ENCODE measurements at places on chromosomes 4 and X.

DNA sequence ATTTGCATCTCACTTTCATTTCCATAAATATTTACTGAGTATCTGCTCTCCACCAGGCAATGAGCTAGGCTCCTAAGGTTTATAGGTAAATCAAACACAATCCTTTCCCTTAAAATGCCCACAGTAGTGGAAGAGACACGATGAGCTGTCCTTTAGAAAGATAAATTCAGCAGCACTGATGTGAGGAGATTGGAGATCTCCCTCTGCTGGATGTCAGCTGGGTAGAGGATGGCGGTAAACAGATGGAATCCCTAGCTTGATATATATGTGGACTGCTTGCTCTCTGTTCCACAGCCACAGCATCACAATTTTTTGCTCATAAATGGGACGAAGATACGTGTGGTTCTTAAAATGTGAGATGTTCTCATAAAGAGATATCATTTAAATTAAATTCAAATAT, 216.4 kb upstream of the RASGEF1B start:
- no peak for DNase-seq

- DNase-seq: no peak
Observed at GRCh38 chr4:186104114-186104889, at the start of gene FAM149A. FAM149A (plus strand) TSS chr4:186104704.

DNA sequence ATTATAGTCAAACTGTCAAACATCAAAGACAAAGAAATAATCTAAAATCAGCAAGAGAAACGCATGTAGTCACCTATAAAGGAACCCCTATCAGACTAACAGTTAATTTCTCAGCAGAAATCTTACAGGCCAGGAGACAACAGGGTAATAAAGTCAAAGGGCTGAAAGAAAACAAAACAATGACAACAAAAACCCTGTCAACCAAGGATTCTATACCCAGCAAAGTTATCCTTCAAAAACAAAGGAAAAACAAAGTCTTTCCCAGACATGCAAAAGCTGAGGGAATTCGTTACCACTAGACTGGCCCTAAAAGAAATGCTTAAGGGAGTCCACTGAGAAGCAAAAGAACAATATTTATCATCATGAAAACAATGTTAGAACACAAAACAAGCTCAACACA, 22.1 kb downstream of the TMEM154 start:
- no peak for DNase-seq

GRCh38 chr4:178423366-178423765, 981.1 kb upstream of the AGA start:
- no peak for DNase-seq

DNA sequence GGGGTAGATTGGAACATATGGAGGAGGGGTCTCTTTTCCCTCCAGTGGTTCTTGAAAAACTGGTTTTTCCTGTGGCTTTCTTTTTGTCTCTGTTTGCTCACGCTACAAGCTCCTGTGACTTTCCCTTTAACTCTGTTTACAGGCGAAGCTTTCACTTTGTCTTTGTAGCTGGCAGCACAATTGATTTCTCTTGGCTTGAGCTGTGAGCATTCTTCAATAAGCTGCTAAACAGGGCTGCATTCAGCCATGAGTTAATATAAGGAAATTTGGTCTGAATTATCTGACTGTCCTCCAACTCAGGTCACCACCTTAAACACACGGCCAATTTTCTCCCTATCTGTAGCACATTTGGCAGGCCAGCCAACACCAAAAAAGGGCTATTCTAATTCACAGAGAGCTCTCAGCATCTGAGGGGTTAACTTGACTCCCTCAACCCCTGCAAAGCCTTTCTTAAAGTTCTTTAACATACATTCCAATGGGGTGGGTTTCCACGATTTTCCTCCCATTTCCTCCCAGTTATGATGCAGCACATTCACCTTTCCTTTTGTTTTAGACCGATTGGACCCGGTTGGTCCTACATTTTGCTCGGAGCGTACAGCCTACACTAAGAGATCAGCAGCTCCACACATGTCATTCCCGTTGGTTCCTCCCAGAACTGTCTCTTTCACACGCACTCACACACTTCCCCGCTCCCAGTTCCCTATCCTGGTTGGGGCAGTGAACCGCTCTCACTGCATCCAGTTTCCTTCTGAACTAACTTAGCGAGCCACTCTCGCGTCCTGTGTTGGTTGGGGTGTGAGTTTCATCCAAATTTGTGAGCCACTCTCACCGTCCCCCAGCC, 45.4 kb downstream of the UGT2A3 start:
- DNase-seq: no peak

DNA sequence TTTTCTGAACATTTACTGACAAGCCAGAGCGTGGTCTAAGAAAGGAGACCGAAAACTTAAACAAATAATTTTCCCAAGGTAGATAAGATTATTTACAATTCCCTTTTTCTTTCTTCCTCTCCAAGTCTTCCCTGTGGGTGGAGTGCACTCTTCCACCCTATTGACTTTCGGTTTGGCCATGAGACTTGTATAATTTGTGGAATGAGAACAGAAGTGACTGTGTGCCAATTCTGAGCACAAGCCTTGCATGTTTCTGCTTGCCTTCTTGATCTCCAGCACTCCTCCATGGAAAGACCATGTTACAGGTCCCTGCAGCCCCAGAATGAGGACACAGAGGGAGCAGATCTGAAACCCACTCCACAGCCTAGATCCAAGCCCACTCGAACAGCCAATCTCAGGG, 150.0 kb upstream of the HPGD start:
- DNase-seq: no peak

- no peak for DNase-seq
Observed at GRCh38 chr4:185552254-185552653, 16.9 kb upstream of the PDLIM3 start.

GRCh38 chr4:37981844-37982720, 21.9 kb downstream of the PTTG2 start:
- no peak for DNase-seq

- no peak for DNase-seq
Observed at GRCh38 chr4:110088670-110089069, 109.7 kb downstream of the ELOVL6 start.

DNA sequence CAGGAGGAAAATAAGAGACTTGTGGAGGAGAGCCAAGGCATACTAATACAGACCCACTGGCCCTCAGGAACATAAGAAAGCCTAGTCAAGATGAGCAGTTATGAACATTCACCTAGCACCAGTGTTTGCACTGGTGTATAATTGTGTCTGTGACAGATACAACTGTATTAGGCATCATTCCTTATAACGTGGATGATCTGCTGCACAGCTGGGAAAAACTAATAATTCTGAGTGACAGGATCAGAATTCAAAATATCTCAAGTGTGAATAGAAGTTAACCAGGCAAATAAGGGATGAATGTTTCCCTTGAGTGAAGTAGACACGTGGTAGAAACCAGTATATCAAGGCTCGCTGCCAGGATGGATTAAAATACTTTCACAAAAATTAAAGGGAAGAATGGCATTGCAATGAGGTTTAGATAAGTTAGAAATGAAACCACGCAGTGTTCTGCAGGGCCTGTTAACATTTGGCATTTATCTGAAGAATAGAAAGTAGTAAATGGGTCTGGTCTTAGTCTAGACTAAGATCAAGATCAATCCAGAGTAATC, 325.9 kb downstream of the EPHA5 start:
- no peak for DNase-seq

GRCh38 chr4:141080668-141081067, 52.6 kb downstream of the RNF150 start:
- DNase-seq: no peak

DNA sequence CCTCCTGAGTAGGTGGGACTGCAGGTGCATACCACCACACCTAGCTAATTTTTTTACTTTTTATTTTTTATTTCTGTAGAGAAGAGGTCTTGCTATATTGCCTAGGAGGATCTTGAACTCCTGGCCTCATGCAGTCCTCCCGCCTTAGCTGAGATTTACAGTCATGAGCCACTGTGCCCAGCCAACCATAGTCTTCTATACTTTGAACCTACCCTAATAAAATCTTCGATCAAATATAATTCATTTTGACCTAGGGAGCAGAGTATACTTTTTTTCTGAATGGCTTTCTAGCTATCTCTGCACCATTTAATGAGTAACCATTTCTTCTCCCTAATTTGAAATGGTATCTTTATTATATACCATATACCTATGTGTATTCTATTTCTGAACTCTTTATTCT, 6.7 kb downstream of the ETFDH start:
- no peak for DNase-seq

DNA sequence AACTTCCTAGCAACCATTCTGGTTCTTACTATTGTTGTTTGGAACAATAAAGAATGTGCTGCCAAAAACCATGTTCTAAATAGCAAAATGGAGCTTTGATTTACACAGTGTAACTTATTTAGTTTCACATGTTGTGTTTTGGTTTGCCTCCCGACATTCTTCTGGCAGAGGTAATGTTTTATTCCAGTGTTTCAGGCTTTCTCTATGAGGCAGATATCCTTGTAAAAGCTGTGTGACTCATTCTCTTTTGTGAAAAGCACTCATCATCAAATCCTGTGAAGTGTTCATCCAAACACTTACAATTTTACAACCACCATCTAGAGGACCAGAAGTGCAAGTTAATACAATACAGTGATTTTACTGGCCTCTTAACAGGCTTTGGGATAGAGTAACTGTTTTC, 219.0 kb upstream of the GIMD1 start:
- DNase-seq: no peak

- no peak for DNase-seq
Observed at GRCh38 chr4:36870121-36870520, 374.4 kb upstream of the NWD2 start.

GRCh38 chrX:145923376-145923775, 105.7 kb downstream of the SLITRK2 start:
- no peak for DNase-seq

- DNase-seq: no peak
Observed at GRCh38 chrX:132144061-132144460, 16.2 kb upstream of the FRMD7 start.

GRCh38 chrX:17627026-17627425, 110.3 kb upstream of the SCML1 start:
- DNase-seq: no peak

DNA sequence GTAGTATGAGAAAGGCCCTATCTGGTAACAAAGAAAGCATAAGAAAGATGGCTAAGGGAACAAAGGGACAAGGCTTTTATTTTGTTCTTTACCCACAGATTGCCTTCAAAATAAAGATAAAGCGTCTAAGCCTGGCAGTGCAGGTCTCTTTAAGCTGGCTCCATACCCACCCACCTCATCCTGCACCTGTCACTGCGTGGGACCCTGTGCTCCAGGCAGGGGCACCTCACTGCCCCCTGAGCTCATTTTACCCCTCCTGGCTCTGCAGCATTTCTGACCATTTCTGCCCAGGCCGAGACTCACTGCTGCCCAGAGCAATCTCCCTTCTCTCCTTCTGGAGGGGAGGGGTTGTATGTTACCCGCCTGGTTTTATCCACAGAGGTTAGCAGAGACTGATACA, 1.7 kb upstream of the CYP4V2 start:
- DNase-seq: no peak
